ENCODE measurements at places on chromosomes 12 and 14.
A peak's percentile ranks its signal among the peaks of the same experiment; 100 is the strongest.

- peak; percentile 49 for DNase-seq
Measured at GRCh38 chr12:120413901-120414695, 23.8 kb upstream of the COX6A1 start.

DNA sequence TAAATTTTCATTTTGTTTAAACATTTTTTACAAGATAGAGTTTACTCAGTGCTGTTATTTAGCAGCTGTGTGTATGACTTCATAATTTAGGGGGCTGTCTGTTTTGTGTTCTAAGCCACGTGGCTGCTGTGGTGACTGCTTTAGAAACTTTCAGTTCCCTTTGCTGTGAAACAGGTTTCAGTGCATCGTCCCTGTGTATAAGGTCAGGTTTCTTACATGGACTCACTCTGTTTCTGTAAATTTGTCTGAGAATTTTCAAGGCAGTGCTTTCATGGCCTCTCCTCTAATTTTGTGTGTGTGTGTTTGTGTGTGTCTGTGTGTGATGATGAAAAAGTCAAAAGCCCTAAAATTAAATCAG, 32.4 kb downstream of the BICD1 start:
- DNase-seq, result peak; percentile 20

DNA sequence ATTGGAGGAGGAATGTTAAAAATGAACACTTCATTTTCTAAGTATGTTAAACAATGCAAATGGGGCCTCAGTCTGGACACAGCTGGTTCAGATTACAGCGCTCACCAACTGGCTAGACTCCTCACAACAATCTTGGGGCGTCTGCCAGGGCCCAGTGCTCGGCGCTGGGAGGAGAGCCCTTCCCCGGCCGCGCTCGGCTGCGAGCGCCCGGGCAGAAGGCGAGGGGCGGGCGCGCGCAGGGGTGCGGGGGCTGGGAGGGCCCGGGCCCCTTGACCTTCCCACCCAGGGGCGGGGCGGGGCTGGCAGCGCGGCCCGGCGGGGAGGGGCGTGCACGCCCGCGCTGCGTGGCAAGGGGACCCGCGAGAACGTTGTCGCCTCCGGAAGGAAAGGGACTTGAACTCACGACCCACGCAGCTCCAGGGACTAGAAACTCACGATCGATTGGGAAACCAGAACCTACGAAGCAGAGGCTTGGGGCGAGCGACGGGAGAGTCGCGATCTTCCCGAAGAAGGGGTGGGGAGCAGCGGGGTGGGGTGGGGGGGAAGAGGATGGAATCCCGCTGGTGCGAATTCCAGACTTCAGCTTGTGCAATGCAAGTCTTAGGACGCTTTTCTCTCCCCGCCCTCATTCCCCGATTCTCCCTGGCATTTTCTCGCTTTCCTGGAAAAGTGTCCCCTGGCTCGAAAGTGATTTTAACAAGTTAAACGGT, at the start of gene FBLN5:
TSS of gene FBLN5 (minus strand) at position 220 of the 710 bp plus-strand sequence. CDS start 465 bp downstream, outside the sequence.
- DNase-seq, result peak; percentile 38

- DNase-seq, result no peak
Measured at GRCh38 chr14:81402123-81402495, 2.0 kb upstream of the STON2 start.

DNA sequence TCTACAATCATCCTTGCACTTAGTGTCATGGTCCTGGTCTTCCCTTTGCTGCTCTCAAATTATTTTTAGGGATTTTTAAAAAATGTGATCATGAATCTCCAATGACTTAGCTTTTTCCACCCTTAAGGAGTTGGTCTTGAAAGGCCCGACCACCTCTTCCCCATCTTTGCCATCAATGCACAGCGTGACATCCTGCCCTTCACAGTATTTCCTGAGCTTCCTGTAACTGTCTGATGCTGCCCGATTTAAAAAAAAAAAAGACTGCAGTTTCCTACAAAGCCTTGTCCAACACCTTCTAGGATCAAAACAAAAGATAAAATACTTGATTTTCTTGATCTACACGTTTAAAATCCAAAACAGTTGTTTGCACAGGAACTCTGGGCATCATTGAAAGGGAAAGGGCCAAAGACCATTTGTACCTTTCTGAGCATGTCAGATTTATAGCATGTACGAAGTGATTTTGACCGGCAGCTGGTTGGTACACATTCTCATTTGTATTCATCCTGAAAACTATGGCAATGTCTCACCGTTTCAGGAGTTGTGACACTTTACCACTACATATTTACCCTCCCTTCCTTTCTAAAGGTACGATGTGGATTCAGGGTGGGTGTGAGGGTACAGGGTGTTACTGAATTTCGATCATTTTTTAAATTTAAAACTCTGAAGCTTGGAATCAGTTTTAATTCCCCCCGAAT, 7.4 kb upstream of the ELK3 start:
- DNase-seq, result no peak

DNA sequence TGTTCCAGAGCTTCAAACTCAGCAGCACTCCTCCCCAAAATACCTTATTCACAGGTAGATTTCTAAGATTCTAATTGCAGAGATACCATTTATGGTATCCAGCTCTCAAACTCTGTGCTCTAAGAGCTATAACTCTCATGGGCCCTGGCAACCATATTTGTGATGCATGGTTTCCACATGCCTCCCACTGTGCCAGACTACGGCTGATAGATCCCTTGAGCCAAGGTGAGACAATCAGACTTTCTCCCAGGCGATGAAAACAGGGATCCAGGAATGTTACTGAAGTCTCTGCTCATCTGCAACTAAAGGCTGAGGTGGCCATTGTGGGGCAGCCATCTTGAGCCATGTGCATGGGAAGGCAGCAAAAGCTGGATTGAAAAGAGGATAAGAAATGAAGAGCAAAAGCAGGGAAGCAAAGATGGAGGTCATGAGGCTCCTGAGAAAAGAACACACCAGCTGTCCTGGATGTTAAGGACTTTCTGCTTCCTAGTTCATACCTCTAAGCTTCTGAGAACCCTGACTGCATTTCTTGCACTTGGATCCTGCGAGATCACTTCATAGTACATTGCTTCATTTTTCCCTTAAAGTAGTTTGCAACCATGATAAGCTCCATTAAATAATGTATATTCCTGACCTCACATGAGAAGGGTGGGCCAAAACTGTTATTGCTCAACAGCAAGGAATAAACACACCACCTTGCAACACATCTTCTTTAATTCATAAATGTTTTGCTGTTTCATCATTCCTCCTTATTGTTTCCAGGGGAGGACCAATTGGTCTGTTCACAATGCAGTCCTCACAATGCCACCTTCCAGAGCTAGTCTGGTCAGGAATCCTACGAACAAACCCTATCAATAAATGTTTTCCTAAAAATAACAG, 5.4 kb downstream of the EGLN3 start:
- no peak for DNase-seq

- no peak for DNase-seq
Measured at GRCh38 chr12:130139567-130140421, 22.5 kb upstream of the FZD10 start.

GRCh38 chr12:81866081-81866480, 106.9 kb upstream of the PPFIA2 start:
- no peak for DNase-seq

DNA sequence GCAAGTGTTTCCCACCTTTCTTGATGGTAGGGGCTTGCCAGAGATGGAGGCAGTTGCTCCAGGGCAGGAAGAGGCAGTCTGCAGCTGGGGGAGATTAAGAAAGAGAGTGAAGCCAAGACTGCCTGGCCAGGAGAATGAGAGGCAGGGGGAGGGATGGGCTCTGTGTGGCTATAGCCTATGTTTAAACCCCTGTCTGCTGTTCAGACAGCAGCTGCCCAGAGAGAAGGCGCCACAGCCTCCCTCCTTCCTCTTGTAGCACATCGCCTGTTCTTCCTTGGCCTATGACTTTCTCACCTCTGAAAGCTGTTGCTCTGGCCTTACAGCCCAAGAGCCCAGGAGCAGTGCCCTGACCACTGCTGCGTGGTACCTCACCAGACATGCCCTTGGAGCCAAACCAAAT, 61.7 kb downstream of the EMP1 start:
- no peak for DNase-seq

DNA sequence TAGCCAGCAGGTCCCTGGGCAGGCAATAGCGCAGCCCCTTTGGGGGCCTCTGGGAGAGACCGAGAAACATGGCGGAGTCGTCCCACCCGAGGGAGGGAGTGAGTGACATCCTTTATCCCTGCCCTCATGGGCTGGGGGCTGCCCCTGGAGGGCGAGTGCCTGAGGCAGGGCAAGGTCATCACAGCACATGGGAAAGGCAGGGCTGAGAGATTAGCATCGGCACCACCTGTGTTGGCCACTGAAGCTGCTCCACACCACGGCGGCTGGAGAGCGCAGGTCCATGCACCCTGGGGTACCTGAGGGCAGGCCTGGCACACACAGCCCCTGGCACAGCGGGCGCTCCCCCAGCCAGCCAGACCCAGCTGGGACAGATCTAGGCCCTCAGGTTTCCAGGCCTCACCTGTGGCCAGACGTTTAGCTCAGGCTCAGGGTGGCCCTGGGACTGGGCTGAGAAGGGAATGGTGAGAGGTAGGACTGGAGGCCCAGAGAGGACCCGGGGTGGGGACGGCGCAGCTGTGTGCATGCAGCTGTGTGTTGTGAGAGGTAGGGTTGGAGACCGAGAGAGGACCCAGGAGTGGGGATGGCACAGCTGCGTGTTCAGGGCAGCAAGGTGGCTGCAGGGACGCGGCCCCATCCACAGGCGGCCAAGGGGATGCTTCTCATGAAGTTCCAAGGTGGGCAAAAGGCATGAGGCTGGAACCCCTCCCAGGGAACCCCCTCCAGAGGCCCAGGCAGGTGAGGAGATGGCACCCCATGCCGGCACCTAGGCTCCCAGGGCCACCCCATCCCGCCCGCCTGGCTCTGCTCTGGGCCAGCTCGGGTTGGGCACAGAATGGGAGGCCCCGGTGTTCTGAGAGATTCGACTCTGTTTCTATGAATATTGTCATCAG, 74.1 kb downstream of the KIF26A start:
- no peak for DNase-seq

GRCh38 chr14:103767336-103767894, 51.8 kb downstream of the ZFYVE21 start:
- no peak for DNase-seq

GRCh38 chr12:78204926-78205325, 374.2 kb downstream of the NAV3 start:
- DNase-seq, result no peak

DNA sequence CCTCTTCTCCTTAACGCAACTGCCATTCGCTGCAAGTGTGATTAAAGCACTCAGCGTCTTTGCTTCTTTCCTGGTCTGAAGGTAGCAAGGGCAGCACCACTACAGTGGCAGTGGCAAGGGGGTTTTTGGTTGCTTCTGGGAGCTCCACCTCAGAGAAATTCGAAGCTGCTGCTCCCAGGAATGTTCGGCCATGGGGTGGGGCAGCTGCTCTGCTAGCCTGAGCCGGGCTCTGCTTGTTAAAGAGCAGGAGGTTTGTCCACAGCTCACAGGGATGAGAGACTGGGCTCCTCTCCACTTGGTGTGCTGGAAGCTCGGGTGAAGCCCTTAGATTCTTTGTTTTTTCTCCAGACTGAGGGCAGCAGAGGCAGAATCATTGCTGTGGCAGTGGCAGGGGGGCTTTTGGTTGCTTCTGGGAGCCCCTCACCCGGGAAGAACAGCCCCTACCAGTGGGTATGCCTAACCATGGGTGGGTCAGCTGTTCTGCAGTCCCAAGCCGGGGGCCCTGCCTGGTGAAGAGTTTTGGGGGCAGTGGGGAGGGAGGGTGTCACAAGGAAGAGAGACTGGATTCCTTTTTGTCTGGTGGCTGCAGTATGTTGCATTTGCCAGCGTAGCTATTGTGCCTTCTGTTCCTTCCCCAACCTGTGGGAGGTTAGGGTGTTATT, 340.2 kb downstream of the AEBP2 start:
- no peak for DNase-seq

- DNase-seq, result no peak
Measured at GRCh38 chr14:72726444-72726843, 167.5 kb downstream of the DPF3 start.

- no peak for DNase-seq
Measured at GRCh38 chr14:101231828-101232227, 328.3 kb upstream of the RTL1 start.

GRCh38 chr12:47041327-47041726, 38.1 kb upstream of the PCED1B start:
- DNase-seq, result no peak

DNA sequence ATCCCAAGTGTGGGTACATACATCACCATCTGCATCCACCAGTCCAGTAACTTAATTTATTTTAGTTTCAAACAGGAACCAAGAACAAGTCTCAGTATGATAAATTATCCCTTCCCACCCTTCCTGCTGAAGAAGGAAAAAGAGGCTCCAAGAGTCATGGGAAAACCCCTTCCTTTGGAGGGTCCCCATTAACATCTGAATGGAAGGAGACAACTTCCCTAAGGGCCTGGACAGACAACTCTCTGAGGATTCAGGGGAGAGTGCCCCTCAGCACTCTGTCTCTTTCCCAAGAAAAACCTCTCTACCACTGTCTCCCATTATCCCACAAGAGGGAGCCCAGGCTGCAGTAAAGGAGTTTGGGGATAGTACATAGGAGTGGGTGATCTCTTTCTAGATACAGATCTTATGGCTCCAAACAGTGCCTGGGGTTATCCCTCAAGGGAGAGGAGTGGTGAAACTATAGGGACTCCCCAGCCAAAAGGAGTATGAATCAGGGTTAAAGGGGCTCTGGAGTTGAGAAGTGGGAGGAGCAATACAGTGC, 6.2 kb downstream of the WNT10B start:
- no peak for DNase-seq

- no peak for DNase-seq
Measured at GRCh38 chr14:90815572-90815821, 733 bp downstream of the TTC7B start.

DNA sequence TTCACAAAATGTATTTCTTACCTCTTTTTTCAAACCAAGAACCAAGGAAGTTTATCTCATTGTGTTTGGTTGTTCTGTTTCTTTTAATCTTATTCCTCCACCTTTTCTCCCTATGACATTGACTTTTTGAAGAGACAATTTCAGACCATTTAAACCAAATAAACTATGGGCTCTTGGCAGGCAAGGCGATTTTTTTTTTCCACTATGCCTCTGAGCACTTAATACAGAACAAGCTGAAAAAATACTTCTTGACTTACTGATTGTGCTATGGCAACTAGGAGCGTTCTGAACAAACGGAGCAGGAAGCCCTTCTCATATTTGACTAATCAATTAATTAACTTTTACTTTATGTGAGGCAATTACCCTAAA, 98.0 kb downstream of the ZNF664 start:
- no peak for DNase-seq

DNA sequence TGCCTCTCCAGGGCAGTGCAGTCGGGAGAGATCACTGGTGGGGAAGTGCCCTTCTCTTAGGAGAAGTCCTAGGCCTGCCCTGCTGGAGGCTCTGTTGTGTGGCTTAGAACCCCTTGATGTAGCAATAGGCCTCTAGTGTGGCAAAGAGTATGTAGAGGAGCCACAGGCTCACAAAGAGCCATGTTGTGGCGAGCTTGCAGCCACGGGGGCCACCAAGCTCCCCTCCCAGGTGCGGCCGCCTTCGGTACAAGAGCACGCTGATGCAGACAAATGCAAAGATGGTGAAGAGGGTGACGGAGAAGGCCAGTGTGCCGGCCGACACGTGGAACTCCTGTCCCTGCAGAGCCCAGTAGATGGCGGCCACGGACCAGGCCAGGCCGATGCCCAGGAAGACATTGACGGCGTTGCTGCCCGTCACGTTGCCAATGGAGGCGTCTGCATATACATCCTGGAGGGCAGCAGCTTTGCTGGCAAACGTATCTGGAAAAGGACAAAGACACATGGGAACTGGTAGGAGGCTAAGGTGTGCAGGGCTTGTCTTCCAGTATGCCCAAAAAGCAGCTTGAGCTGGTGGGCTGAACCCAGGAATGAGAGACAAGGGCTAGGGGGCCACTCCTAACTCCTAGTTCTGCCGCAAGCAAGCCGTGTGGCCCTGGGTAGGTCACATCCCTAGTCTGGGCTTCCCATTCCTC, 142.8 kb downstream of the SLC8A3 start:
- peak; percentile 85 for DNase-seq
